CD4-positive, alpha-beta T cell (primary cell): ENCODE measurements at places on chromosomes 16 and 17.

DNA sequence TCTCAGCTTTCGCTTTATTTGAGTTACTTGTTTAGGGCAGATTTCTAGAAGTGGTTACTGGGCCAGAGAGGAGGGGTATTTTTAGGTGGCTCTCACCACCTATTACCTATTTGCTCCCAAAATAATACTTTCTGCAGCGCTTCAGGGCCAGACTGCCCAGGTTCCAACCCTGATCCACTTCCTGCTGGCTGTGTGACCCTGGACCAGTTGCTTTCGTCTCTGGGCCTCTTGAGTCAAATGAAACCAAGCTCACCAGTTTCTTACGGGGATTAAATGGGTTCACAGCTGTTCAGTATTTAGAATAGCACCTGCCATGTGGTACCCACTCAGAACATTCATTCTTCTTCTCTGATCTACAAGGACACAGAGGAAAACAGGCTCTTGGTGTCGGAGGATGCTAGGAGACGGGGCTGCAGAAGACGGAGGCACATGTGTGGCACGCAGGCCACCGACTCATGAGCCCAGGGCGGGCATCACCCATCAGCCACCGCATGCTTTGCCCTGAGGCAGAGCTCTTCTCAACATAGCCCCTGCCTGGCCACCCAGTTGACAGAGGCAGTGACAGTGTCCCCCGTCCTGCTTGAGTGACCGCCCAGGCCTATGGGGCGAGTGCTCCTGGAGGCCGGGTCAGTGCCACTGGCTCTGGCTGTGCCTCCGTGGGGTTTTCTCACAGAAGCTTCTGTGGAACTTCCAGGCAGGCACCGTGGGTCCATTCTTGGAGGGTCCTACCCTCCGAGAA lies 149.0 kb upstream of the PLCG2 start:
- no peak overlapping the region for H3K4me3 ChIP-seq
- H3K4me1 ChIP-seq: peaks cover 38% of the 10 kb centered on the region
- DNase-seq: no peak
- no peak overlapping the region for H3K27ac ChIP-seq

DNA sequence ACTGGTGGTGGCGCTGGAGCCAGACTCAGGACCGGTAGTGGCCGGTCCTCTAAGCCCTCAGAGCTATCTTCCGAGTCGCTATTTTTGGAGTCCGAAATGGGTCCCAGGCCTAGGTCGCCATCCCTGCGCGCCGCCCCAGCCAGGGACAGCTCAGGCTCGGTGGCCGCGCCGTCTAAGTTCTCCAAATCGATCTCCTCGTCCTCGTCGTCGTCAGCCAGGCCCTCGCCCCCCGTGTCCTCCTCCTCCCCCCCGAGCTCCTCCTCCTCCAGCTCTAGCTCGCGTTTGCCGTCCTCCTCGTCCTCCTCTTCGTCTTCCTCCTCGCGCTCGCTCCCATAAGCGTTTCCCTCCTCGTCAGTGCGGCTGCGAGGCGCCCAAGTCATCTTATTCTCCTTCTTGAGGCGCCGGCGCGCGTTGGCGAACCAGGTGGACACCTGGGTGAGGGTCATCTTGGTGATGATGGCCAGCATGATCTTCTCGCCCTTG lies 1.6 kb downstream of the IRX3 start:
- no peak overlapping the region for H3K27ac ChIP-seq
- peaks cover 48% of the 10 kb centered on the region for H3K27me3 ChIP-seq
- DNase-seq: no peak
- no peaks in the 10 kb centered on the region for H3K36me3 ChIP-seq
- H3K4me3 ChIP-seq: no peak overlapping the region

DNA sequence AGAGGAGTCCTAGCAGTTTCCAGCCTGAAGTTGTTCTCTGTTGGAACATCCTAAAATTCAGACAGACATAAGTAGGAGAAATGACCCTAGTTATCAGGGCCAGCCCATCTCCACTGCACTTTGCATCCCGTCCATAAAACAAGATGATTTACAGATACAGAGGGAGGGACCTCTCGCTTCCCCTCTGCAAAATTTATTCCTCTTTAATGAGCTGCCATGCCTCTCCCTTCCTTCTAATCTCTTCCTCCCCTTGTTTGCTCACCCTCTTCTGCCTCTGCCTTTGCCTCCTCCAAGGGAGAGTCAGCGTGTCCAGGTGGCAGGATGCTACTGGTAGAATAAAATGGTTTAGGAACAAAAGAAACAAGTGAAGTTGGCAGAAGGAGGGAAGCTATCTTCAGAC lies 351.3 kb downstream of the SOX9 start:
- DNase-seq: no peak
- H3K27me3 ChIP-seq: peaks cover 9% of the 10 kb centered on the region
- H3K36me3 ChIP-seq: no peaks in the 10 kb centered on the region
- no peaks in the 10 kb centered on the region for H3K4me1 ChIP-seq

GRCh38 chr17:28216528-28216927 lies 102.5 kb upstream of the TMEM97 start:
- no peak overlapping the region for H3K27ac ChIP-seq
- H3K27me3 ChIP-seq: no peaks in the 10 kb centered on the region
- no peak for DNase-seq
- no peaks in the 10 kb centered on the region for H3K4me1 ChIP-seq

DNA sequence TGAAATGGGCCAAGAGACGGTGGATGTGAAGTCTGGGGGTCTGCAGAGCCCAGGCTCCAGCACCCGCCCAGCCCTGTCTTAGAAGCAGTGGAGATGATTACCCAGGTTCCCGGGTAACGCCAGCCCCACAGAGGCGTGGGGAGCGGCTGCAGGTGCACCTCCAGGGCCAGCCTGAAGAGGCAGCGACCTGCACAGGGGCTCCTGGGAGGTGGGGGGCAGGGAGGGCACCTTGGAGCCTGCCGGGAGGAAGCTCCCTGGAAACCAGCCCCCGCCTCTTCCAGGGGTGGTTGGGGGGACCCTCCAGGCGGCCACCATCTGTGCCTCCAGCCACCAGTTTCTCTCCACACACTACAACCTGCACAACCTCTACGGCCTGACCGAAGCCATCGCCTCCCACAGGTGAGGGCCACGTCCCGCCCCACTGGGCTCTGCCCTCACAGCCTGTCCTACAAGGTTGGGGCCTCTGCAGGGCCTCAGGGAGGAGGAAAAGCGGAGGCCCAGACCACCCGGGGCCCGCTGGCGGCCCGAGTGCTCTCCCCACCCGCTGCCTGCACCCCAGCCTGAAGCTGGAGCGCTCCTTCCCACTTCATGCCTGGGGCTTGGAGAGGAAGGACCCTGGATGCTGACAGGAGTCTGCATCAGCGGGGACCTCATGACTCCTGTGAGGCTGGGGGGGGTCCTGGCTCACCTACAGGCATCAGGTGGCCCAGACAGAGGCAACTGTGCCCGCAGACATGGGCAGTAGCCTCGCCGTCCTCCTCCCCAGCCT lies 10.5 kb downstream of the GAA start:
- DNase-seq: no peak
- no peaks in the 10 kb centered on the region for H3K36me3 ChIP-seq
- H3K4me3 ChIP-seq: no peak overlapping the region
- no peak overlapping the region for H3K27ac ChIP-seq
- no peaks in the 10 kb centered on the region for H3K27me3 ChIP-seq

GRCh38 chr16:63461248-63461841 lies 1425.1 kb upstream of the CDH8 start:
- H3K27me3 ChIP-seq: no peaks in the 10 kb centered on the region
- no peaks in the 10 kb centered on the region for H3K4me1 ChIP-seq
- no peak overlapping the region for H3K27ac ChIP-seq
- H3K36me3 ChIP-seq: no peaks in the 10 kb centered on the region
- H3K4me3 ChIP-seq: no peak overlapping the region

- H3K4me3 ChIP-seq: no peak overlapping the region
- H3K27me3 ChIP-seq: no peaks in the 10 kb centered on the region
- no peak for DNase-seq
- no peaks in the 10 kb centered on the region for H3K36me3 ChIP-seq
- H3K4me1 ChIP-seq: peaks cover 5% of the 10 kb centered on the region
- no peak overlapping the region for H3K27ac ChIP-seq
These were observed 23.5 kb downstream of the WNT9B start for GRCh38 chr17:46874906-46875305.

DNA sequence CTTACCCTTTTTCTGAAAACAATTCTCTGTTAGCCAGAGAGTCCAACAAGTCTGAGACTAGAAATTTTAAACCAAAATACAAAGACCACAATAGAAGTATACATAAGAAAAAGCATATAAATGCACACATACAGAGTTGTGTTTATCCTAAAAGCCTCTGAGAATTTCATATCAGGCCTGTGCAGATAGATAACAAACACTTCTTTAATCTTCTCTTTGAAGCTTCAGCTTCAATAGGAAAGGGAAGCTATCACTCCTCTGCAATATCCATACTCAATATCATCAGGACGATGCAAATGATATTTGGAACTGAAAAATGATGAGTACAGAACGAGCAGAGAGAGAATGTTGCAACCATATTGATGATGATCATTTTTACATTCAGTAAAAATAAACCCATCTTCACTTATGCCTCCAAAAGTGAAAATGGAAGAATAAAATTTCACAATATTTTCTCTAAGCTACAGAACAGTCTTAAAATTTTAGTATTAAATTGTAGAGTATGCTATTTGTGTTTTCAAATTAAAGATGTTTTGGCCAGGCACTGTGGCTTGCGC lies 61.6 kb downstream of the SKAP1 start:
- H3K36me3 ChIP-seq: peaks cover 42% of the 10 kb centered on the region
- H3K27ac ChIP-seq: no peak overlapping the region
- no peaks in the 10 kb centered on the region for H3K27me3 ChIP-seq
- no peak overlapping the region for H3K4me3 ChIP-seq

- peak overlapping the region; percentile 58 for H3K27ac ChIP-seq
- DNase-seq: no peak
- H3K36me3 ChIP-seq: peaks cover 8% of the 10 kb centered on the region
- H3K27me3 ChIP-seq: no peaks in the 10 kb centered on the region
- peaks cover 97% of the 10 kb centered on the region for H3K4me1 ChIP-seq
- H3K4me3 ChIP-seq: no peak overlapping the region
These were observed 3.1 kb downstream of the RAB37 start for GRCh38 chr17:74740173-74740572.

DNA sequence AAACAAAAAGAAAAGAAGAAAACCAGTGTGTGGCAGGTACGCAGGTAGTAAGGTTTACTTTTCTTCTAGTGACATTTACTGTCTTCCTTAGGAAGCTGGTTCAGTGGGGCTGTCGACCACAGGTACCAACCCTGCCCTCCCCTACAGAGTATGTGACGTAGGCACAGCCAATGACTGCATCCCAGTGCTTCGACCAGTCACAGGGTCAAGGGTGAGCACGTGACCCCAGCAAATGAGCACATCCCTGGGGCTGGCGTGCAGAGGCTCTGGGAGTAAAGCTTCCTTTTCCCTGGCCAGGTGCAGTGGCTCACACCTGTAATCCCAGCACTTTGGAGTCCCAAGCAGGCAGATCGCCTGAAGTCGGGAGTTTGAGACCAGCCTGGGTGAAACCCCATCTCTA lies 38.9 kb upstream of the PLCG2 start:
- H3K4me1 ChIP-seq: peaks cover 24% of the 10 kb centered on the region
- H3K4me3 ChIP-seq: no peak overlapping the region
- no peaks in the 10 kb centered on the region for H3K36me3 ChIP-seq
- H3K27ac ChIP-seq: no peak overlapping the region
- no peaks in the 10 kb centered on the region for H3K27me3 ChIP-seq
